ENCODE measurements at places on chromosomes 3 and 15. TPM values are rescaled to one million over a fixed set of nuclear protein-coding genes. Genes with fewer than 3 reads are reported as not detected.

- no peak overlapping the region for H3K27ac ChIP-seq
- no peak for DNase-seq
- peaks cover 5% of the 10 kb centered on the region for H3K27me3 ChIP-seq
- no peaks in the 10 kb centered on the region for H3K36me3 ChIP-seq
- H3K4me1 ChIP-seq: peaks cover 31% of the 10 kb centered on the region
These were observed 6.0 kb upstream of the KCTD6 start for GRCh38 chr3:58485801-58486435.

DNA sequence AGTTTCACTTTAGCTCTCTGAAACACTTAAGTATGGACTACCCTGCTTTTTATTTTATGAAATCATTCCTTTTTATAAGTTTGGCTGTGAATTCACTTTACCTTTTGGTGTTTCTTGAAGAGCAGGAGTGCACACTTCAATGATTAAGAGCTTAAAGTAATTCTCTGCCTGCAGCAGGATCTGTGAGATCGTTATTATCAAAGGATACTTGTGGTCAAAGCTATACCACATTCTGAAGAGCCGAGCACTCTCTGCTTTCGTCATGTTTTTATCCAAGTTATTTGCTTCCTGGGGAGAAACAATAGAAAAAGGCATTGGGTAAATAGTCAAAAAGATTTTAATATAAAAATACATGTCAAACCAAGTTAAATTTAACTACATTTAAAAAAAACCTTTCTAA lies 243.7 kb downstream of the CHST2 start:
- peaks cover 3% of the 10 kb centered on the region for H3K27me3 ChIP-seq
- H3K27ac ChIP-seq: no peak overlapping the region
- no peaks in the 10 kb centered on the region for H3K36me3 ChIP-seq
- no peak for DNase-seq
- H3K4me3 ChIP-seq: no peak overlapping the region

Gene CDAN1
- total RNA-seq: 14.0 TPM

- no peaks in the 10 kb centered on the region for H3K27me3 ChIP-seq
- H3K4me1 ChIP-seq: peaks cover 37% of the 10 kb centered on the region
- no peak overlapping the region for H3K4me3 ChIP-seq
- H3K27ac ChIP-seq: no peak overlapping the region
- no peak for DNase-seq
These were observed 83.9 kb downstream of the PEAK1 start for GRCh38 chr15:77336006-77336405.

DNA sequence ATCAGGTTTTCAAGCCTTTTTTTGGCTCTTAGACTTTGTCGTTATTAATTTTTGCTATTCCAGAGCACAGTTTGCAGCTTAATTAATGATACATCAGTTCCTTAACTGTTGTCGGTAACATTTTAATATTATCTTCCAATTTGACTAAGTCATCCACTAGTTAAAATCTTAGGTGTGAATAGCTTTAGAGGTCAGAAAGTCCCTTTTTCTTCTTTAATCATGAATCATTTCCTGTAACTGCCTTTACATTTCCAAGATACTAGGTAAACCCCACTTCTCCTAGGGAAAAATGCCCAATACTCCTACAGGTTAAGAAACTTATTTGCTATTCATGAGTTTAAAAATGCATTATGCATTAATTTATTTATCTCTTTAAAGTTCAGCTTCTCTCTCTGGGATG lies 260.9 kb upstream of the CFAP20DC start:
- H3K36me3 ChIP-seq: no peaks in the 10 kb centered on the region
- H3K27me3 ChIP-seq: no peaks in the 10 kb centered on the region
- H3K27ac ChIP-seq: no peak overlapping the region
- H3K4me3 ChIP-seq: no peak overlapping the region

Data from HFFc6 (cell line).